ENCODE measurements at places on chromosomes 5 and 9.

DNA sequence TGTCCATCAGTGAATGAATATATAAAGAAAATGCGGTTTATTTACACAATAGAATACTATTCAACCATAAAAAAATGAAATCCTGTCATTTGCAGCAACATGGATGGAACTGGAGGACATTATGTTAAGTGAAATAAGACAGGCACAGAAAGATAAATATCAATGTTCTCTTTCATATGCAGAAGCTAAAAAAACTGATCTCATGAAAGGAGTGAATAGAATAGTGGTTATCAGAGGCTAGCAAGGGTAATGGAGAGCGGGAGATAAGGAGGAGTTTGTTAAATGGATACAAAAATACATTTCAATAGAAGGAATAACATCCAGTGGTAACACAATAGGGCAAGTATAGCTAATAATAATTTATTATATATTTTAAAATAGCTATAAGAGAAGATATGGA lies 65.0 kb downstream of the AGTPBP1 start:
- H3K4me3 ChIP-seq = no peak overlapping the region
- no peak for DNase-seq
- H3K36me3 ChIP-seq = no peaks in the 10 kb centered on the region
- no peaks in the 10 kb centered on the region for H3K4me1 ChIP-seq
- H3K27me3 ChIP-seq = no peaks in the 10 kb centered on the region
- no peak overlapping the region for H3K27ac ChIP-seq

DNA sequence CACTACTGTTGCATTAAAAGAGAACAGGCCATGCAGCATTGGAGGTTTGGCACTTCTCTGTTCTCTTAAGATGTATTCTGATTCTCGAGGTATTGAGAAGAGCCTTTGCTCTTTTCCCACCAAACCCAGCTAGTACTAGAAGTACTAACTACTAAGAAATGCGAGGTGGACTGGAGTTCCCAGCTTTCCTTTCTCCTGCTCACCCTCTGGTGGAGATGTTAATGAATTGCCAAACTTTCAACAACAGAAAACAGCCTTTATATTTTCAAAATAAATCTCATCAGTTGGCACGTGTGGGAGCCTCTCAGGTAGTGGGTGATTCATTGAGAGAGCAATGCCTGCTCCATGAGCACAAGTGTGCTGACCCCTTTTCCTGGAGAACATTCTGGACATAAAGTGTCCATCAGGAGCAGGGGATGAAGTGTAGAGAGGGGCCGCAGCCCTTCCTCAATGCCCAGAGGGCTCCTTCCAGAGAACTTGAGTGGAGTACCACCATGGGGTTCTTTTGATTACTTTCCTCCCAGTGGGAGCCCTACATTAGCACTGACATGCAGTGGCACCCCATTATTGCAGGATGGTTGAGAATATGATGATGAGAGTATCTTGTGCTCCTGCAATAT lies 45.7 kb downstream of the TMEM174 start:
- H3K27me3 ChIP-seq = peaks cover 12% of the 10 kb centered on the region
- peaks cover 6% of the 10 kb centered on the region for H3K4me1 ChIP-seq
- H3K27ac ChIP-seq = no peak overlapping the region
- DNase-seq = peak; percentile 57
- no peak overlapping the region for H3K4me3 ChIP-seq
- H3K36me3 ChIP-seq = no peaks in the 10 kb centered on the region

DNA sequence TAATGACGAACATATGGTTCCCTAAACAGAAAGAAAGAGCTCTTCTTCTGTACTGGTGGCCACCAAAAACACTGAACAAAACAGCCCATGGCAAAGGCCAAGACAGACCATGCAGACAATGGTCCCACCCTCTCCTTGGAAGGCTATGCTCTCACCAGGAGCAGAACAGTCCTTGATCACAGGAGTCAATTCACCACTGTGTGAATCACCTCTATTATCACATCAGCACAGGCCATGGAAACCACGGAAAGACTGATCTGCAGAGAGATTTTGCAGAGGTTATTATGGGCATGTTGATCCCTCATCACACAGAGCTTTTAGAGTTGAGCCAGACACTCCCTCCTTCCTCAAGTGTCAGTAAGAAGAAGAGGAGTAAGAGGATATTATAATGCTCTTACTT lies 134.0 kb upstream of the RASEF start:
- no peak for DNase-seq
- H3K27me3 ChIP-seq = no peaks in the 10 kb centered on the region
- no peaks in the 10 kb centered on the region for H3K36me3 ChIP-seq
- no peak overlapping the region for H3K27ac ChIP-seq

DNA sequence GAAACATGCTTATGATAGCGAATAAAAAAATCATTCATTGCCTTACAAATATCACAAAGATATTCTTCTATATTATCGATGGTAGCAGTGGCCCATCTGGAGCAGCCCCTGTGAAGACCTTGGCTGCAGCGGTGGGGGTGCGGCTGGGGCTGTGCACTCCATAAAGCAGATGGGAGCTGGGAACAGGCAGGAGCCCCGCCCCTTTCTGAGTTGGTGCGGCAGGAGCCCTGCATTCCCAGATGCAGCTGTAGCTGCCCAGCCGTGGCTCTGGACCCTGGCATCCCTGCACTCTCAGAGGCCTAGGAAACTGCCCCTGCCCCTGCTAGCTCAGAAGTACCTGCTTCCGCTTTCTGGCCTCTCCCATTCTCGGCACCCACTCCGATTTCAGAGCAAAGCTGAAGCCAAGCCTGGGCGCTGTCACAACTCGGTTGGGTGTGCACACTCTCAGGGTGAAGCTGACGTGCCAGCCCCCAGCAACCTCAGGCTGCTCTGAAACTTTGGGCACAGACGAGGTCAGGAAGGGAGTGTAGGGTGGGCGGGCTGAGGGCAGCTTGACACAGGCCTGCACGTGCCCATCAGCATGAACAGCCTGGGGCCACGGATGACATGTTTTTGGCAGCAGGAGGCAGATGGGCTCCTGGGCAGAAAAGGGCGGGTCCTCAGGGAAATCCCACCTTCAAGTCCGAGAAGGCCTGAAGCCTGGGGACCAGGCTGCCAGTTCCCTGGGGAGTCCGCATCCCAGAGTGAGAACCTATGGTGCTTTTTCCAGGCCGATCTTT lies 1440.8 kb upstream of the ACO1 start:
- H3K4me3 ChIP-seq = no peak overlapping the region
- no peaks in the 10 kb centered on the region for H3K4me1 ChIP-seq
- no peak for DNase-seq
- H3K27ac ChIP-seq = no peak overlapping the region

GRCh38 chr5:175638305-175638704 lies 19.6 kb upstream of the HRH2 start:
- no peaks in the 10 kb centered on the region for H3K36me3 ChIP-seq
- DNase-seq = peak; percentile 33

DNA sequence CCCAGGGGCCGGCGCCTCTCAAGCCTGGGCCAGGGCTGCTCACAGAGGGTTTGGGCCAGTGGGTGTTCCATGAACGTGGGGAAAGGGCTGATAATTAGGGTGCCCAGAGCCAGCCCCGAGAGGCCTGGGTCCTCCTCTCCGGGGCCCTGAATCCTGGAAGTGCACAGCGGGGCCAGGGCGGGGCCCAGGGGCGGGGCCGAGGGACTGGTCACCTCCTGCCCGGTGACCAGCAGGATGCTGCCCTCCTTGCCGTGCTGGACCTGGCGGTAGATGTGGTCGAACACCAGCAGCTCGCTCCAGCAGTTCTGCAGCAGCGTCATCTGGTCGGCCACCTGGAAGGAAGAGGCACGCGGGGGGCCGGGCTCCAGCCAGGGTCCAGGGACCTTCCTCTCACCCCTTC lies 14.4 kb downstream of the NR5A1 start:
- H3K27me3 ChIP-seq = no peaks in the 10 kb centered on the region
- no peaks in the 10 kb centered on the region for H3K4me1 ChIP-seq
- no peak overlapping the region for H3K4me3 ChIP-seq
- no peak for DNase-seq

DNA sequence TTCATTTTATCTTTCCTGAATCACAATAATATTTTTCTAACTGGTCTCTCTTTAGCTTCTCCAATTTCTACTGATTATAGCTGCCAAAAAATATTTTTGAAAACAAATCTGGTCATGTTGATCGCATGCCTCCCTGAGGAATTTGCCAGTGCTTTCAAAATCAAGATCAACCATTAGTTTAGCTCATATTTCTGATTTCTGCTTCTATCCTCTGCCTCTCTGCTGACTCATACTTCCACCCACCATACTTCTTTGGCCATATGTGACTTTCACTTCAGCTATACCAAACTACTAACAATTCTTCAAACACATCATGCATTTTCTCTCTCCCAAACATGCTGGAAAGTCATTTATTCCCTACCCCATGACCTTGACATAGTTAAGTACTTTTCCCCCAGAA lies 636.5 kb downstream of the TLE1 start:
- H3K4me3 ChIP-seq = no peak overlapping the region
- no peak for DNase-seq
- H3K27ac ChIP-seq = no peak overlapping the region
- no peaks in the 10 kb centered on the region for H3K4me1 ChIP-seq
- H3K36me3 ChIP-seq = no peaks in the 10 kb centered on the region
- no peaks in the 10 kb centered on the region for H3K27me3 ChIP-seq

- DNase-seq = peak; percentile 94
- H3K4me3 ChIP-seq = no peak overlapping the region
- H3K4me1 ChIP-seq = peaks cover 10% of the 10 kb centered on the region
- no peaks in the 10 kb centered on the region for H3K27me3 ChIP-seq
These were observed 23.2 kb upstream of the IL17B start for GRCh38 chr5:149402291-149402690.

DNA sequence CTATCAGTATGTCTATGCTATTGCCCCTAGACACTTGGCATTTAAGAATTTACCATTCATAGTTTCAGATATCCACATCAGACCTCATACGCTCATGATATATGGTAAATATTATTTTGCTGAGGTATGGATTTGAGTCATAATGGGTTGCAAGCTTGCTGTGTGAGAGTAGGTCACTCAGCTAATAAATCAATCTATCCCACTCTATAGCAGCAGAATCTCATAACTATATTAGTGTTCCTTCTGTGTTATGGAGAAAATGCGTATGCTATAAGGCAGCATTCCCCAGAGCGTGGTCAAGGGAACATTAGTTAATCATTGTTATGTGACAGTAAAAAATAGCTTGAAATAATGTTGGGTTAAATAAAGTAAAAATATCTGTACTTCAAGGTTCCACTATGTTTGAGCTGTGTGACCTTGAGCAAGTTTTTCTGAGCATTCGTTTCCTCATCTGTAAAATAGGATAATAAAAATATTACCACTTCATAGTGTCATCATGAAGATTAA lies 7.7 kb downstream of the TRIM32 start:
- no peaks in the 10 kb centered on the region for H3K4me1 ChIP-seq
- H3K4me3 ChIP-seq = no peak overlapping the region
- no peak overlapping the region for H3K27ac ChIP-seq
- no peaks in the 10 kb centered on the region for H3K36me3 ChIP-seq
- no peak for DNase-seq

GRCh38 chr5:136094913-136095641 lies 37.6 kb upstream of the SMAD5 start:
- H3K4me1 ChIP-seq = peaks cover 5% of the 10 kb centered on the region
- no peak overlapping the region for H3K4me3 ChIP-seq
- H3K36me3 ChIP-seq = no peaks in the 10 kb centered on the region
- H3K27ac ChIP-seq = no peak overlapping the region

- H3K36me3 ChIP-seq = no peaks in the 10 kb centered on the region
- H3K27ac ChIP-seq = no peak overlapping the region
- H3K4me1 ChIP-seq = no peaks in the 10 kb centered on the region
- no peaks in the 10 kb centered on the region for H3K27me3 ChIP-seq
- DNase-seq = no peak
These were observed 16.6 kb downstream of the SH3PXD2B start for GRCh38 chr5:172437445-172438318.

DNA sequence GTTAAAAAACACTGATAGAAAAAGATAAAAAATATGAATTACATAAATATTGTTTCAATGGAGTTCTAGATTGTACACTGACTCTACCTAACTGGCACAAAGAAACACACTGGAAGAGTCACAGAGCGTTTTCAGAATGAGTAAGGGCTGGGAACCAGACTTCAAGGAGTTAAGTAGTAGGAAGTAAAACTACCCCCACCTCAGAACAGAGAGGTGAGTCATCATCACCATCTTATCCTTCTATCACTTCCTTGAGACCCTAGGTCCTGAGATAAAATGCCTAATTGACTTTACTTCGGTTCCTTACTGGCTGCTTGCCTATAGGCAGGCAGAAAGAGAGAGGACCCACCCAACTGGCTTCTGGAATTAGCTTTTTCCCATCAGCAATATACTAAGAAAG lies 79.7 kb downstream of the ELAVL2 start:
- H3K27ac ChIP-seq = no peak overlapping the region
- H3K4me1 ChIP-seq = peaks cover 10% of the 10 kb centered on the region
- H3K27me3 ChIP-seq = no peaks in the 10 kb centered on the region
- no peak overlapping the region for H3K4me3 ChIP-seq
- H3K36me3 ChIP-seq = no peaks in the 10 kb centered on the region
- DNase-seq = peak; percentile 92

GRCh38 chr9:35792024-35792813 lies 828 bp downstream of the NPR2 start:
- no peak overlapping the region for H3K27ac ChIP-seq
- H3K27me3 ChIP-seq = no peaks in the 10 kb centered on the region
- no peak for DNase-seq
- H3K36me3 ChIP-seq = no peaks in the 10 kb centered on the region
- H3K4me1 ChIP-seq = peaks cover 6% of the 10 kb centered on the region

DNA sequence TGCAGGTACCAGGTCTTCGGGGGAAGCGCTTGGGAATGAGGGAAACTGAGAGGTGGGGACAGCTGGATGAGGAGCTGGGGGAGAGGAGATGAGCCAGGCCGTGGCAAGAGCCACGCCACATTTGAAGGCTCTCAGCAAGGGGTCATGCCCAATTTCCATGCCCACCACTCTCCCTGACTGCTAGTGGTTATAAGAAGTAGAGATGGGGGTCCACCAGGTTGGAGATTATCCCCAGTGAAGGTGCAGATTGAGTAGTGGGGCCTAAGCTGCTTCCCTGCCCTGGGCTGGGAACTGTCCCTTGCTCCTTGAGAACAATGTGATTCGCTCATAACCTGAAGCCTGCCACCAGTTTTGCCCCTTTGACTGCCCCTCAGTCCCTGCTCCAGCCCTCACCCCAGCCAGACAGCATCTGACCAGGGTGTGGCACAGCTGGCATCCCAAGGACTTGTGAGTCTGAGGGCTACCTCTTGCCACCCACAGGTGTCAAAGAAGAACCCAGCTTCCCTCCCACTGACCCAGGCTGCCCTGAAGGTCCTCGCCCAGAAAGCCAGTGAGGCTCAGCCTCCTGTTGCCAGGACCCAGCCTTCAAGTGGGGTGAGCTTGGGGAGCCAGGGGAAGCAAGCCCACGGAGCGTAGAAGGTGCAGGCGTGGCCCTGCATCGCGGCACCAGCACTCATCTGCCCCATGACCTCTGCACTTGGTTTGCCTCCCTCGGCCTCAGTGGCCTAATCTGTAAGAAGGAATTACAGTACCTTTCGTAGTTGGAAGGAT lies 21.5 kb downstream of the CD74 start:
- no peaks in the 10 kb centered on the region for H3K4me1 ChIP-seq
- H3K4me3 ChIP-seq = no peak overlapping the region
- H3K27me3 ChIP-seq = no peaks in the 10 kb centered on the region
- no peak for DNase-seq
